ENCODE measurements at places on chromosomes 4 and X. TPM values are rescaled to one million over a fixed set of nuclear protein-coding genes. Genes with fewer than 3 reads are reported as not detected.

Gene TMEM47
- total RNA-seq, result not detected

- H3K36me3 ChIP-seq, result peaks cover 42% of the 10 kb centered on the region
- H3K4me1 ChIP-seq, result peaks cover 2% of the 10 kb centered on the region
- H3K27ac ChIP-seq, result peak overlapping the region; percentile 0
- H3K27me3 ChIP-seq, result no peaks in the 10 kb centered on the region
Measured at GRCh38 chr4:42533042-42533441, 123.9 kb downstream of the ATP8A1 start.

Gene TMEM150C
- total RNA-seq, result not detected

DNA sequence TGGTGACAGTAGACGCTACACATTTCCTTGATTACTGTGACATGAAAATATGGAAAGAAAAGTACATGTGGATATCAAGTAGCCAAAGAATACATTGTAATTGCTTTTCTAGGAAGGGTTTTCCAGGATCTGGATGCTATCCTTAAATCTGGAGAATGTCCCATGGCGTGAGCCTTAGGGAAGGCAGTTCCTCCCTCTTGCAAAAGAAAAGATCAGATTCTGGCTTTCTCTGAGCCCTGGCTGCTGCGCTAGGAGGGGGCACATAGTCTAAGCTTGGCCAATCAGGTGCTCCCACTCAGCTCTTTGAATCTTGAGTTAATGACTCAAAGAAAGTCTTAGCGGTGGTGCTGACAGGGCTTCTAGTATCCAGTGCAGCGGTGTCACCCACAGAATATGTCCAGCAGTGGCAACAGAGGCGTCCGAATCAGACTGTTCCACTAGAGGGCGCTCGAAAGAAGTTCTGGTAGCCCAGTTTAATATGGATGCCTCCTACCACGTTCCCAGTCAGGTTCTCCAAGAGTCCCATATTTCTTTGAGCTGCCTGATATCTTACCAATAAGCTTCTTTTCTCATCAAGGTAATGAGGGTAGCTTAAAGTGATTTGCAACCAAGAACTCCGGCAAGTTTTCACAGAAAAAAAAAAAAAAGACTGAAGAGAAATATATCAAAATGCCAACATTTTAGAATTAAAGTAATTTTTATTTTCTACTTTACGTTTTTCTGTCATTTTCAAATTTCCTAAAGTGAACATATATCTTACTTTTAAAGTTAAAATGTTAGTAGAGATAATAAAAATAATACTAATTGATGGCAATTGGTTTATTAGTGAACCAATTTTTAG is 213.4 kb upstream of the S100G start:
- H3K4me3 ChIP-seq, result no peak overlapping the region
- no peaks in the 10 kb centered on the region for H3K27me3 ChIP-seq
- peak; percentile 35 for DNase-seq
- H3K27ac ChIP-seq, result no peak overlapping the region
- H3K36me3 ChIP-seq, result no peaks in the 10 kb centered on the region

Gene EXOC1L
- total RNA-seq, result not detected

- no peak overlapping the region for H3K27ac ChIP-seq
- no peak for DNase-seq
- no peak overlapping the region for H3K4me3 ChIP-seq
- peaks cover 2% of the 10 kb centered on the region for H3K36me3 ChIP-seq
- no peaks in the 10 kb centered on the region for H3K4me1 ChIP-seq
- H3K27me3 ChIP-seq, result peaks cover 33% of the 10 kb centered on the region
Measured at GRCh38 chr4:78520808-78521226, 30.8 kb upstream of the ANXA3 start.
